ENCODE measurements at places on chromosomes 12 and 14. TPM values are rescaled to one million over a fixed set of nuclear protein-coding genes. Genes with fewer than 3 reads are reported as not detected.

KRT75 gene
- total RNA-seq, result not detected

CMKLR1 gene
- not detected for total RNA-seq

PSMB5 gene
- total RNA-seq, result 146 TPM

KRT79 gene
- 0.28 TPM for total RNA-seq

SERPINA1 gene
- total RNA-seq, result not detected

PPP4R4 gene
- total RNA-seq, result not detected

CSAD gene
- 49.0 TPM for total RNA-seq

C1RL gene
- total RNA-seq, result 70.4 TPM

MUCL1 gene
- not detected for total RNA-seq

AKAP5 gene
- total RNA-seq, result 0.60 TPM

GZMH gene
- not detected for total RNA-seq

GPHB5 gene
- total RNA-seq, result not detected

E2F7 gene
- 9.8 TPM for total RNA-seq

GLT8D2 gene
- 1.2 TPM for total RNA-seq

PLA2G1B gene
- not detected for total RNA-seq

RPL10L gene
- total RNA-seq, result not detected

RESF1 gene
- total RNA-seq, result 33.8 TPM

GRIP1 gene
- total RNA-seq, result 16.0 TPM

TMPRSS12 gene
- total RNA-seq, result not detected

TCL1A gene
- not detected for total RNA-seq

CHMP4A gene
- 37.6 TPM for total RNA-seq

MANSC1 gene
- total RNA-seq, result 32.0 TPM

REM2 gene
- 0.98 TPM for total RNA-seq

GLT1D1 gene
- total RNA-seq, result not detected

IL26 gene
- not detected for total RNA-seq

AMDHD1 gene
- 2.9 TPM for total RNA-seq

TMEM116 gene
- total RNA-seq, result 21.9 TPM

DAO gene
- not detected for total RNA-seq

NFKBIA gene
- 34.8 TPM for total RNA-seq

LRR1 gene
- total RNA-seq, result 16.1 TPM

IAPP gene
- not detected for total RNA-seq

NRIP2 gene
- not detected for total RNA-seq

RNU4-1 gene
- 1,857 TPM for total RNA-seq

HIP1R gene
- 47.4 TPM for total RNA-seq

BTG1 gene
- total RNA-seq, result 111 TPM

NPFF gene
- total RNA-seq, result not detected

KRT74 gene
- not detected for total RNA-seq

MIP gene
- not detected for total RNA-seq

ARHGEF40 gene
- total RNA-seq, result 13.0 TPM

PLEKHA5 gene
- total RNA-seq, result 51.3 TPM

KRT6C gene
- total RNA-seq, result not detected

KRT2 gene
- not detected for total RNA-seq

ASB8 gene
- total RNA-seq, result 25.1 TPM

CDCA4 gene
- total RNA-seq, result 24.9 TPM

ZBTB1 gene
- total RNA-seq, result 57.2 TPM

DHRS2 gene
- 1.3 TPM for total RNA-seq

SAMD15 gene
- 7.8 TPM for total RNA-seq

SLC17A8 gene
- total RNA-seq, result not detected

DLK1 gene
- total RNA-seq, result not detected

MIPOL1 gene
- total RNA-seq, result 13.1 TPM

RXYLT1 gene
- total RNA-seq, result 12.2 TPM

KERA gene
- not detected for total RNA-seq

TMEM121 gene
- 1.1 TPM for total RNA-seq

AHNAK2 gene
- 30.8 TPM for total RNA-seq

PRIM1 gene
- total RNA-seq, result 27.2 TPM

NR1H4 gene
- total RNA-seq, result not detected

LALBA gene
- not detected for total RNA-seq

RHEBL1 gene
- total RNA-seq, result 2.9 TPM

Measured in PC-9 (cell line).